Skin of body (tissue), 3 donors: ENCODE measurements at places on chromosomes 1 and 21.

- no peak for DNase-seq
Observed at GRCh38 chr21:35478161-35479064, 429.3 kb upstream of the RUNX1 start.

- DNase-seq = peak; percentile 15
Observed at GRCh38 chr1:201882665-201883132, 6.0 kb upstream of the SHISA4 start.

DNA sequence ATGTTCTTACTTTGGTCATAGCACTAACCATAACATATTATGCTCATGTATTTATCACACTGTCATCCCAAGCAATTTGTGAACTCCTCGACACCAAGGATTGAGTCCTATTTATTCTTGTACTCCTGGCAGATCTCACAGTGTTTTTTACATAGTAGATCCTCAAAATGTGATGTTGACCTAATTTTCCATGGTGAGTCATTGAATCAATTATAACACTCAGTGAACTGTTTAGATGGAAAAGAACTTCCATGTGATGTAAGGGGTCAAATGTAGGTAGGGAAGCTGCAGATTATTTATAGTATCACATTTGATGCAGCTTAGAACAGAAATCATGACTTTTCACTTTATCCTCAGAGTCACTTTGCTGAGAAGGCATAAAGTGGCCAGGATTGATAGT, 281.9 kb upstream of the ADAMTS5 start:
- no peak for DNase-seq

DNA sequence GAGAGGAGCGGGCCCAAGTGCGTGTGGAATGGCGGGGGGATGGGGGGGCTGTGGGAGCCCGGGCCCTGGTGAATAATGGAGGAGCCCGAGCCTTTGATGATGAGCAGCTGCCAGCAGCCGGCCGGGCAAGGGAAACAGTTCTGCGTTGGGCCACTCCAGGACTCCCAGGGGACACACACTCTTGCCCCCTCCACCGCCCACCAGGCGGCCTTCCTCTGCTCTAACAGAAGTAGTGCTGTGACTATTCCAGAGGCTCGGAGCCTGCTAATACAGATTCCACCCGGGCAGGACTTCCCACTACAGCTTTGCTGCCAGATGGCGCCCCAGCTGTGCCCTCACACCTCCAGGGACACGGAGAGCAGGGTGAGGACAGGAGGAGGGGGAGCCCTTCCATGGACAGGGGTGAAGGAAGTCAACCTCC, 48.2 kb upstream of the LRP8 start:
- no peak for DNase-seq

- DNase-seq = no peak
Observed at GRCh38 chr1:65377496-65378246, 42.8 kb upstream of the LEPR start.

DNA sequence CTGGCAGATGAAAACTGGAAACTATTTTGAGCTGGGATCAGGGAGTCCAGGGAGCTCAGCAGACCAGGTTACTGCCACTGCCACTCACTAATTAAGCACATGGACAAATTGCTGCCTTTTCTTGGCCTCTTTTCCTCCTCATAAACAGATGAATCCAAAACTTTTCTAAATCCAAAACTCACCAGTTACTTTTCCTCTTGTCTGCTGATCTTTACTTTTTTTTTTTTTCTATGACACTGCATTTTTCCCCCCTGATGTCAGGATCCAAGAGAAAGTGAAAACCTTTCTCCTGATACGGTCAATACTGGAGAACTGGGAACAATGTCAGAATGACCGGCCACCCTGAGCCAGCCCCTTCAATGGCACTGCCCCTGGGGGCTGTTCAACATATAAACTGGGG, 405.8 kb downstream of the DUSP10 start:
- DNase-seq = no peak

GRCh38 chr1:46581681-46582455, 22.2 kb downstream of the MKNK1 start:
- DNase-seq = no peak

- no peak for DNase-seq
Observed at GRCh38 chr1:71766748-71767147, 515.6 kb downstream of the NEGR1 start.

DNA sequence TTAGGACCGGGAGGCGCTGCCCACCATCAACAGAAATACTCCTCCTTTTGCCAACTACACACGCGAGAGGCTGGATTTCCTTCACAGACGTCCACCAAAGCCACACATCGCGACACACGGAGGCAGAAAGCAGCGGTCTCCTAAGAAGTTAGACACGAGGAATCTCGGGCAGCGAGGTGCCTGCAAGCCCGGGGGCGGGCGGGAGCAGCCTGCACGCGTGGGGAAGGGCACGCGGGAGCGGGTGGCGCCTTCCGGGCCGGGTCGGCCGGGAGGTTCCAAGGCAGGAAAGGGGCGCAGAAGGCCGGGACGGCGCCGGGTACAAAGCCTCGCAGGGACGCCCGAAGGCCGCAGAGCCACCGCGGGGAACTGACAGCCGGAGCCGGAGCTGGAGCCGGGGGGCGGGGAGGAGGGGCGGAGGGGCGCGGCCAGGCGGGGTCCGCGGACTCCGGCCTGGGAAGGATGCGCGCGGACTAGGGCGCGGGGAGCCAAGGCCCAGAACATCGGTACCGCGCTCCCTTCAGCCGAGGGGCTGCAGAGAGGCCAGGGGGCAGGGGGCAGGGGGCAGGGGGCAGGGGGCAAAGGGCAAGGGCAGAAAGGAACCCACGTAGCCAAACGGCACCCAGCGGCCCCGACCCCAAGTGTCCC, 722 bp downstream of the NPHP4 start:
- no peak for DNase-seq

- DNase-seq = peak; percentile 13
Observed at GRCh38 chr1:39196244-39197215, 8.0 kb upstream of the MACF1 start.

GRCh38 chr1:5814046-5814619, 178.1 kb downstream of the NPHP4 start:
- no peak for DNase-seq

DNA sequence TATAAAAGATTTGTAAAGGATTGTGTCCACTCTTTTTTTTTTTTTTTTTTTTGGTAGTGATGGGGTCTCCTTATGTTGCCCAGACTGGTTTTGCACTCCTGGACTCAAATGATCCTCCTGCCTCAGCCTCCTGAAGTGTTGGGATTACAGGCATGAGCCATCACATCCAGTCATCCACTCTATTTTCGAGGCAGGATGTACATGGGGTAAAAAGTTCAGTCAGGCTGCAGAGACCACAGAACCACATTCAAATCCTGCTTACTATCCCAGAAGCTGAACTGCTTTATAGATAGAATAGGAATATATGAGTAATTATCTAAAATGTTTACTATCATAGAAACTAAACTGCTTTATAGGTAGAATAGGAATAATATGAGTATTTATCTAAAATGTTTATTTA, 26.0 kb upstream of the KCNK2 start:
- DNase-seq = no peak

DNA sequence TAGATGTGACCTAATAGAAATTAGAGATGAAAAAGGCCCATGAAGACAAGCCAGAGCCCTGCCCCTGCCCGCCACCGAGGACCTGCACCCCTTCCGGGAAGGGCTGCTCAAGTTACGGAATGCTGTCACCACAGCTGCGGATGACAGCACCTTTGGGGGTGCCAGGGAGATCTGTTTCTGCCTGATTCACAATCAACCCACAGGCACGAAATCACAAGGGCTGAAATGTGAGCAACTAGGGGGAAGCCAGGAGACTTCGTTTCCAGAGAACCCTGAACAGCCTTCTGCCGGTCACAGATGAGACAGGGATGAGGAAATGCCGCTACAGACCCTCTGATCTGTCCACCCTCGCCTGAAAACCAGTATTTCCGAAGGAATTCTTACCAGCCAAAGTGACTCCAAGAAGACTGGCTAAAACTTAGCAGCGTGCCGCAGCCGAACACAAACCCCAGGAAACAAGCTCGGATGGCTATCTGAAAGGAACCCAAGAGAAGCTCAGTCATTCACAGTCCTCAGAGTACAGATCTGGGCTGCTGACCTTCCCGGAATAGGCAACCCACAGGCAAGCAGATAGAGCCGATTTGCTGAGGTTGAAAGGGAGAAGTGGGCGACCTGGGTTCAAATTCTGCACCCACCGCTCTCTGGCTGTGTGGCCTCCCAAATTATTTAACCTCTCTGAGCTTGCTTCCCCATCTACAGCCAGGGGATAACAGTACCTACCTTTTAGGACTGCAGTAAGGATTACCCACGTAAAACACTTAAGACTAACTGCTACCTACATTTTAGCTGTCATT, 1.1 kb downstream of the ICMT start:
- no peak for DNase-seq

DNA sequence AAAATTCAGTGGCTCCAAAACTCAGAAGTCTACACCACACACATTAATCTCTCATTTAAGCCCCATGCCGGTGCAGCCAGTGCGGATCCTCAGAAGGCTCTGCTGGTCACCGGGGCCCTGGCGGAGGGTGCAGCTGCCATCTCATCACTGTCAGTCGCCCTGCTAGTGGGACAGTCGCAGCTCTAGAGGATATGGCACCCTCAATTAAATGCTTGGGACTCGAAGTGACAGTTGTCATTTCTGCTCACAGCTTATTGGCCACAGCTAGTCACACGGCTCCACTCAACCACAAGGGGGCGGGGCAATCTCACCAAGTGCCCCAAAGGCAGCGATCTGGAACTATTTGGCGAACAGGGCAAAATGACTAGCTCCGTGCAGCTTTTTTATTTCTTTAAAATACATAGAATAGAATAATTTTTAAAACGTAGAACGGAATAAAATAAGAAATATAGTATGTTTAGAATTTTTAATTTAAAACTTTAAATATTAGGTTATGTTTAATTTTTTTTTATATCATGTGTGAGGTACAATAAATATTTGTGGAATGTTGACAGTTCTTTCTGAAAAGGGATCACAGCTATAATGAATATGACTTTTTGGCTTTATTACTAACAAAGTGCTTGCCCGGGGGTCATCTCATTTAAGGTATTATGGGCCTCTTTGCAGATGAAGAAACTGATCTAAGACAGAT, 8.0 kb upstream of the MAN1C1 start:
- DNase-seq = peak; percentile 67

DNA sequence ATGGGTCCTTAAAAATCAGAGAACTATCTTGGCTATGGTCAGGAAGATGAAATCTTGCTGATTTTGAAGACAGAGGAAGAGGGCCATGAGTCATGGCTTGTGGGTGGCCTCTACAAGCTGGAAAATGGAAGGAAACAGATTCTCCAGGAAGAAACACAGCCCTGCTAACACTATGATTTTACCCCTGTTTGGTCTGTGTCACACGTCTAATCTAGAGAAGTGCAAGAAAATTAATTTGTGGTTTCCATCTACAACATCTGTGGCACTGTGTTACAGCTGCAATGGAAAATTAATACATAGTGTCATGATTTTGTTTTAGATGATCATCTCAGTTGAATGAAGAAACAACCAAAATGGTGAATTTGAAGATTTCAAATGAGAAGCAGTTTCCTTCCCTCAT, 288.7 kb upstream of the NRIP1 start:
- DNase-seq = no peak
